ENCODE measurements at places on chromosomes 2 and 18.

GRCh38 chr2:12005886-12006681 lies 259.7 kb downstream of the LPIN1 start:
- no peak for DNase-seq

- DNase-seq, result no peak
Measured at GRCh38 chr2:238220892-238221521, 17.5 kb upstream of the ILKAP start.

- no peak for DNase-seq
Measured at GRCh38 chr2:226800941-226801784, 1.5 kb upstream of the IRS1 start.

- DNase-seq, result no peak
Measured at GRCh38 chr2:19893520-19894133, 8.2 kb downstream of the TTC32 start.

GRCh38 chr2:174058026-174058425 lies 92.9 kb upstream of the SP3 start:
- no peak for DNase-seq

Data from HS-5 (cell line).